Prostate gland (tissue), 2 donors: ENCODE measurements at places on chromosomes 11 and 22. TPM values are rescaled to one million over a fixed set of nuclear protein-coding genes. Genes with fewer than 3 reads are reported as not detected.

DNA sequence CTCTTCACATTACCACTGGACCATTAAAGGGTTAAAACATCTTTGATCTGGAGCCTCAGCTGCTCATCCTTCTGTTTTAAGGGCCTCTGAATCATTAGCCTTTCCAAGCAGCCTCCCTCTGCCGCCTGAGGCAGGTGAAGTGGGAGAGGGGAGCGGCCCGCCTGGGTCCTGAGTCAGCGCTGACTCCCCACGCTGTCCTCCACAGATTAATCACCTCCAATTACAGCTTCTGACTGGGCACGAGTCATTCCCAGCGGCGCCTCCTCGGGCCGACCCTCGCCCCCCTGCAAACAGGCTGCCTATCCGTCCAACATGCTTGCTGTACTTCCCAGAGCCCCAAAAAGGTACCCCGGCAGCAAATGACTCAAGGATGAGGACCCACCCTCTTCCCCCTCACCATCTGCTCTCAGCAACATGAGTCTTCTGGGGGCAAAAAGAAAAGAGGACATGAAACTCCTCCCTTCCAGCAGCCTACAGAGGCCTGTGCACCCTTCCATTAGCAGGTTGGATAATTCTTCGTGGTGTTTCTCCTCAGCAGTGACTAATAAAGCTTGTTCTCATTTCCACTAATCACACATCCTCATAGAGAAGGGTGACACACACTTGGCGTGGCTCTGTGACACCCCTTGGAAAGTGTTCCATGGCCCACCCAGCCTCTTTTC lies 44.3 kb upstream of the JAM3 start:
- no peak for DNase-seq

GRCh38 chr11:60420015-60420414 lies 9.4 kb upstream of the MS4A5 start:
- no peak for DNase-seq

GRCh38 chr11:129265125-129265788 lies 73.1 kb upstream of the ARHGAP32 start:
- DNase-seq: no peak

DNA sequence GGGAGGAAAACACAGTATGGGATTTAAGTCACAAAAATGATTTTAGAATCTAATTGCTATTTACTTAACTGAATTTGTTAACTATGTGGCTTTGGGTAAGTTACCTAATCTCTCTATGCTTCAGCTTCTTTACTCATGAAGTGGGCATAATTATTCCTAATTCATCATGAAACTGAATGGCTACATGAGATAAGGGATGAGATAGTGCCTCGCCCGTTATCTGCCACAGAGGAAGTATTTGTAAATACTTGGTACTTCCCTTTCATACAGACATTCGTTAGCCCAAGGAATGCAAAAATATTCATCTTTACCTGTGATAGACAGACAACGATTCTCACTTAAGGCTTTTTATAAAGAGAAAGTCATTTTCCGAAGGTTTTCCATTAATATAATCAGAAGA lies 221.2 kb upstream of the BLID start:
- no peak for DNase-seq

DNA sequence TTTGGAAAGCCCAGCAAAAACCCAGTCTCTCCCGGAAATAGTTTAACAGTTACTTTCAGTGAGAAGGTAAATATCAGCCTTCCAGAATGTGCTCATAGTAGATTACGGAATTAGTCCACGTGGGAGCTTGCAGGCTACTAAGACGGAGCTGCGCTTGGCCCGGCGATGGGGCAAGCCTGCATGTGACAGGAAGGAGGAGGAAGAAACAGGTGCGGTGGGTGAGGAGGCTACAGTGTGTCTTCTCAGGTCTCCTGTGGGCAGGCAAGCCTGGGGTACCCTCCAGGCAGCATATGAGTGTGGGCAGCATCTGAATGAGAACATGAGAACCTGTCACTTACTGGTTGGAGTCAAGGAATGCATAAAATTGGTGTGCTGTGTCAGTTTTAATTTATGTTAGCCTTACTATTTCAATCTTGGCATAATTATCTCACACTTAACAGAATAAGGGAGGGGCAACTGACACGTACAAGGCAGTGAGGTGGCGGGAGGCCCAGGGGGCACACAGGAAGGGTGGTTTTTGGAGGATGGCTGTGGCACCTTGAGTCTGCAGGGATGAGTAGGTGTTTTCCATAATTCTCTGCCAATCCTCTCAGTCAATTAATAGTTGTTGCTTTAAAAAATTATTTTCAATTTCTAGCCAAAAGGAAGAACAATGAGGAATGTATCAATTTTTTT lies 35.7 kb downstream of the CLMP start:
- no peak for DNase-seq

DNA sequence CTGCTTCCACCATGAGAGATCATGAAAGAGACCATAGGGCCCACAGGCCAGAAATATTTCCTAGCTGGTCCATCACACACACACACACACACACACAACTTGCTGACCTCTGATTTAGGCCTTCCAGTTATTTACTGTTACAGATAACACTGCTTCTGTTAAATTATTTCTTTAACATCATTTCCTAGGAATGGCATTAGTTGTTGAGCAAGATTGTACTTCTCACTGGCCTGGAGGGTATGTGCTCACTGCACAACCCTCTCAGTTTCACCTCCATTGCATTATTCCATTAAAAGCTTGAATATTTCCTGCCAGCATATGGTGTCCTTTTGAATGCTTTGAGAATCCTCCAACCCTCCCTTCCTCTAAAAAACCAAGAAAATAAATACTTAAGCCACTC lies 104.4 kb downstream of the MICAL2 start:
- DNase-seq: no peak

GRCh38 chr22:39773976-39774539 lies 119.5 kb downstream of the ENTHD1 start:
- peak; percentile 21 for DNase-seq

- DNase-seq: no peak
These were observed 185.7 kb downstream of the ADAMTS15 start for GRCh38 chr11:130634186-130634585.

DNA sequence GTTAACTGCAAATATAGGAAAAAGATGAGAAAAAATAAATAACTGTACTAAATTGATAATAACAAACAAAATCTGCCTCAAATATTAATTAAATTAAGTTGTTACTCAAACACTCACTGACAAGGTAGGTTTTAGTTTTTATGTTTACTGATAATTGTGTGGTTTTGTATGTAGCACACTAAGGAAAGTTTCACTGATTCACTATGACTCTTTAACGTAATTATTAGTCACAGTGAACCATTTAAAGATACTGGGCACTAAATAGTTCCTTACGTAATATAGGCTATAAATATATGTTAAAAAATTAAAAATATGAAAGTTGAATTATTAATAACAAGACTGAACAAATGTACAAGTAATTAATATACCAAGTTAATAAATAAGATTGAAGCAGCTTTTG lies 2330.0 kb upstream of the RAG2 start:
- no peak for DNase-seq

DNA sequence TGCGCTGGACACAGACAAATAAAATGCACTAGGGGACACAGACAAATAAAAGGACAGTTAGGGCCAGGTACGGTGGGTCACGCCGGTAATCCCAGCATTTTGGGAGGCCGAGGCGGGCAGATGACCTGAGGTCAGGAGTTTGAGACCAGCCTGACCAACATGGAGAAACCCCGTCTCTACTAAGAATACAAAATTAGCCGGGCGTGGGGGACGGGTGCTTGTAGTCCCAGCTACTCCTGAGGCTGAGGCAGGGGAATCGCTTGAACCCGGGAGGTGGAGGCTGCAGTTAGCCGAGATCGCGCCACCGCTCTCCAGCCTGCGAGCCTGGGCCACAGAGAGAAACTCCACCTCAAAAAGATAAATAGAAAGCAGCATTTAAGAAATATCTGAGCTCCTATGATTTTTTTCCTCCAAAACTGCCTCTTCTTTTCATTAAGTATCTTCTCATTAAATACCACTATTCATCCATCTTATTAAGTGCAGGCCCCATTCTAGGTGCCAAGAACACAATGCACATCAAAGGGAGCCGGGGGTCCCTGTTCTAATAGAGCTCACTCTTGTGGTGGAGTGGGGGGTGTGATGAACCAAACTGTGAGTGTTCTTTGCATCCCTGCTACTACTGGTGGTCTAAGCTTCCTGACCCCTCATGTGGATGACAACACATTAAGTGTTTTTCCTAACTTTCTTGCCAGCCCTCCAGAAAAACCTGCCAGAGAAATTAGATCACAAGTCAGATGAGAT lies 766 bp upstream of the ZNHIT2 start:
- DNase-seq: no peak

- DNase-seq: no peak
These were observed 547 bp downstream of the UVRAG start for GRCh38 chr11:75815345-75816168.

- DNase-seq: no peak
These were observed 178.8 kb downstream of the IGLL1 start for GRCh38 chr22:23401111-23401909.

GRCh38 chr11:102360681-102361080 lies 13.7 kb downstream of the BIRC2 start:
- no peak for DNase-seq

- no peak for DNase-seq
These were observed 14.2 kb upstream of the MUC5B start for GRCh38 chr11:1208394-1209261.

DNA sequence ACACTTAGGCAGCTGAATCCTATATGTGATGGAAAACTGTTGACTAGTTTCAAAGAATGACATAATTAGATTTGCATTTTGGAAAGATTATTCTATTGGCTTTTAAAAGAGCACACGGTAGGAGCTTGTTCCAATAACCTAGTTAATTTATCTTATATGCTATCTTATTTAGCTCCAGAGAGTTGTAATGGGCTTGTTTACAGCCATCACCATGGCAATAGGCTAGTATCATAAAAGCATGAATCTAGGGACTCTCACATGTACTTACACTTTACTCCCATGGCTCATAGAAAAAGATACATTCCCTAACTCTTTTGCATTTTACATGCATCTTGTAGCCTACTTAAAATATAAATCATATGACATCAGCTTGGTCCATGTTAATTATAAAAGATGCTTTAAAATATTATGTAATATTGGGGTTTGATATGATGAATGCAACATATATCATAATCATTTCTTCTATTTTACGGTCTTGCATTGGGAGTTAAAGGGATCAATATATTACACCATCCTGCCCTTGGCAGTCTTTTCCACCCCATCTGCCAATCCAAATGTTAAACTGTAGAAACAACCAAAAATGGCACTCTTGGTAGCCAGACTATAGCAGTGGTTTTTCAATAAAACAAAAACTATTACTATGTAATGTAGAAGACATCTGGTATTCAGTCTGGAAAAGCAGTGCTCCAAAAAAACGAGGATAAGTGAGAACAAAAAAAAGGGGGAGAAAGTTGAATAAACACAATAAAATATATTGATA lies 2254.0 kb downstream of the LRRC4C start:
- DNase-seq: no peak

DNA sequence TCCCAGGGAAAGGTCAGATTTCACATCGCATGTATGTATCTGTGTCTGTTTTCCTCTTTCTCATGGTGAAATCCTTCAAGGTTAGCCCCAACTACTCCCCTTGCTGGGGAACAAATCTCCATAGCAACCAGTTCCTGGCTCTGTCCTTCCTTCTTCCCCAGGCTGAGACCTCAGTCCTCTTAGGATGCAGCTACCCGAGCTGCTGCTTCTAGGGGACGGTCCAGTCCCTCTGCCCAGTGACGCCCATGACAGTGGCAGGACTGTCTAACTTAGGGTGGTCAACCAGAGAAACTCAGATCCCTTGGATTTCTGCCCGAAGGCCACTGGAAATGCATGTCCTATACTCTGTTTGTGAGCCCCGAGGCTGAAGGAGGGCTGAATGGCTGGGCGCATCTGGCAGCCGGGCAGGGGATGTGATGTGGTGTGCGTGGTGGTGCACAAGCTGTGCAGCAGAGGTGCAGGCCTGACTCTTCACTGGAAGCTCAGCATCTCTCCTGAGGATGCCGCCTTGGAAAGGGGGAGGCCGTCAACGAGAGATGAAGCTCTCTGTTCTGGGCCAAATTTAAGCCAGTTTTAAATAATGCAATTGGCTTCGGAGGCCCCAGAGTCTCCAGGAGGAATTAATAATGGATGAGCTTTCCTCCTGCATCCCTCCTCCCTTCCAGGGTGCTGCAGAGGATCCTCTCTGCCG lies 118.7 kb upstream of the B3GAT1 start:
- no peak for DNase-seq

GRCh38 chr11:10514709-10515108 lies 26.3 kb downstream of the RNF141 start:
- no peak for DNase-seq

GRCh38 chr11:118247041-118247440 lies 5.1 kb downstream of the MPZL3 start:
- no peak for DNase-seq

DNA sequence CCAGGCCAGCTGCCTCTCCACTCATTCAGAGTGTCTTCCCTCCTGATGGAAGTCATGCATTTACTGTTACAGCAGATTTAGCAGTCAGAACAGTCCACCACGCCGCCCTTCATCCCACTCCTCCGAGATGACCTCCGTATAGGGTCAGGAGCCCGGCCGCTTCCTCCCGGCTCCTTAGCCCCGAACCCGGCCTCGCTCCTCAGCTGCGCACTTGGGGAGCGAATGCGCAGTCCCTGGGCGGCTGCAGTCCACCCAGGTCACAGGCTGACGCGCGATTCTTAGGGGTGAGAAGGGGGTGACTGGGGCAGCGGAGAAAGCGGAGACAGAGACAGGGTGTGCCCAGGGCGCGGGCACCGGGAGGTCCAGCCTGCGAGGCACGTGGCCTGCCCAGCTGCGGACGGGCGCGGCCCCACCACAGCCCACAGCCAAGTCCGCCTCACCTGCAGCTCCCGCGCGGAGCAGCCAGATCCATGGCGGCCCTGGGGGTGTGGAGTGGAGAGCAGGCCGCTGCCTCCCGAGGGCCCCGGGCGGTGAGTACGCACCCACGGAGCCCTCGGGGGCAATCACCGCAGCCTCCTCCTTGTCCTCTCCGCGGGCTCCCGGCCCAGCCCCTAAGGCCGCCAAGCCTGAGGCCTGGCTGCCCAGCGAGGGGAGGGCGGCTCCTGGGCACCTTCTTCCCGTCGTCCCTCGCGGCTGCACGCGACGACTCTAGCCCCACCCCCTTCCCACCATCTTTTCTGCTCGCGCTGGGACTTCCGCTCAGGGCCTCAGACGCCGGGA lies 286.6 kb downstream of the BRD1 start:
- no peak for DNase-seq

- peak; percentile 53 for DNase-seq
These were observed 22.2 kb upstream of the CBX7 start for GRCh38 chr22:39174498-39175352.

GRCh38 chr11:111148953-111149352 lies 96.6 kb upstream of the POU2AF2 start:
- no peak for DNase-seq

Gene NPTXR
- total RNA-seq: 12.6 TPM

Gene TBX10
- not detected for total RNA-seq

Gene FOLR3
- not detected for total RNA-seq

Gene SAA2
- 7.9 TPM for total RNA-seq

Gene HPX
- total RNA-seq: 1.2 TPM

Gene SNRPD3
- total RNA-seq: 169 TPM

Gene CYTH4
- total RNA-seq: 4.7 TPM

Gene CDON
- total RNA-seq: 9.8 TPM

Gene IGSF9B
- total RNA-seq: 35.3 TPM

Gene CDC42BPG
- total RNA-seq: 17.2 TPM

Gene KDM4D
- 9.9 TPM for total RNA-seq

Gene OR51I1
- not detected for total RNA-seq

Gene ANO1
- 34.6 TPM for total RNA-seq

Gene APOBEC3H
- total RNA-seq: 4.1 TPM

Gene ARRB1
- 64.7 TPM for total RNA-seq

Gene FHIP1B
- total RNA-seq: 105 TPM
